ENCODE measurements at places on chromosomes 16 and 17.

GRCh38 chr17:19001907-19002590 is 2.5 kb downstream of the FAM83G start:
- no peak for DNase-seq

DNA sequence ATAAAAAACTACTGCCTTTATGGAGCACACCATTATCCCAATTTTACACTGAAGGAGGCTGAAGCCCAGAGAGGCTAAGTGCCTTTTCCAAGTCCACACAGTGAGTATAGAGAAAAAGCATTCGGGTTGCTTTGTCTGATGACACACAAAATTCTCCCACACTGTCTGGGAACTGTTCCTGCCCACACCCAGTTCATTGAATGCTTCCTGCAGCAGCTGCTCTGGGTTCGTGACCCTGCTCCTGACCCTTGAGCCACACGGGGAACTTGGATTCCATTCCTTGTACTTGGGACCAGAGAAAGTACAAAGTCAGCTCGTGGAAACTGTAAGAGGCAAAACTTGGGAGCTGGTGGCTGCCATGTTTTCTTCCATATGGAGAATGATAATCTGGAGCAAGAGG is 57.9 kb downstream of the AKAP1 start:
- DNase-seq, result no peak

DNA sequence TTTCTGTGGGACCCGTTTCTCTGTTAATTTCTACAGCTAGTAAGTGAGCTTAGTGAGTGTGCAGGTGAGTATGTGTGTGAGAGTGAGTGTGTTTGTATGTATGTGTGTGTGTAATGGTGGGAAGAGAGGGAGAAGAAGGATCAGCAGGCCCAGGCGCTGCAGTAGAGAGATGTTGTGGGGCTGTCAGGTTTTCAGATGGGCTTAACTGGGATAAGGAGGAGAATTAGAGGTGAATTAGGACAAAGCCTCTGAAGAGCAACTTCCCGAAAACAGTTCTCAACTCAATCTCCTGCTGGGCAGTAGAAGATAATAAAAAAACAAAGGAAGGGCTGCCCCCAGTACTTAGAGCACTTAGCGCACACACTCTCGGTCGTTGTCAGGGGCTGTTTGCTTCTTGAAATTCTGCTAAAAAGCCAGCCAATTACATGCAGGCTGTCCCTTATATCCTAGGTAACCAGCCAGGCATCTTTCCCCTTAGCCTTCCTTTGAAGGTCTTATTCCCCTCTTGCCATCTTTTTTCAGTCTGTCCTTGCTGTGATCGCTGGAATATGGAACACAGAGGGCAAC is 63.4 kb downstream of the CLEC16A start:
- DNase-seq, result no peak

DNA sequence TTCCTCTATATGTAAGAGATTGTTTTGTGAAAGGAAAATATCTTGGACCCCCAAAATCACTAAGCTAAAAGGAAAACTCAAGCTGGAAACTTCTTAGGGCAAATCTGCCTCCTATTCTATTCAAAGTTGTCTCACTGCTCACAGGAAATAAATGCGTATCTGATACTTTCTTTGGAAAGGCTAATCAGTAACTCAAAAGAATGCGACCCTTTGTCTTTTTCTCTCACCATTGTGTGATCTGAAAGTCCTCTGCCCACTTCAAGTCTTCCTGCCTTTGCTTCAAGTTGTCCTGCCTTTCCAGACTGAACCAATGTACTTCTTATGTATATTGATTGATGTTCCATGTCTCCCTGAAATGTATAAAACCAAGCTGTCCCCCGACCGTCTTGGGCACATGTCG is 157.3 kb downstream of the KIF2B start:
- DNase-seq, result no peak

DNA sequence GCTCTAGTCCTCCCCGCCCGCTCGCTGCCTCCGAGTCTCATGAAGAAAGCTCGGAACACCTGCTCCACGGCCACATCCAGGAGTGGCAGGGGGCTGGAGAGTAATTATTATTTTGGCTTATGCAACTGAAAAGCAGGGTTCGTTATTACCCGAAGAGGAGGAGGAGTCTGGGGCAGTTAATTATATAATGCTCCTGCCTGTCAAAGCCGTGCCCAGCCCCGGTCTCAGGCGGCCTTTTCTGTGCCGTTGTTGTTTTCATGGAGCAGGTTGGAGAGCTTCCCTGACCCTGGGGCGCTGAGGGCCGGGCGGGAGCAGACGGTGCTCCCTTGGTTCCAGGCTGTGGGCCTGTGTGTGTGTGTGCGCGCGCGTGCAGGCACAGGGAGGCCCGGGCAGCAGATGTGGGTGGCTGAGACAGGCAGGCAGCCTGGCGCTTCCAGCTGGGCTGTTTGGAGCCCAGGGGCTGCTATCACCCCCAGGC is 2.4 kb downstream of the JPH3 start:
- no peak for DNase-seq

- DNase-seq, result no peak
Observed at GRCh38 chr17:57531078-57531477, 214.0 kb downstream of the CCDC182 start.

GRCh38 chr17:66677201-66677981 is 157.5 kb upstream of the CACNG5 start:
- peak; percentile 96 for DNase-seq

DNA sequence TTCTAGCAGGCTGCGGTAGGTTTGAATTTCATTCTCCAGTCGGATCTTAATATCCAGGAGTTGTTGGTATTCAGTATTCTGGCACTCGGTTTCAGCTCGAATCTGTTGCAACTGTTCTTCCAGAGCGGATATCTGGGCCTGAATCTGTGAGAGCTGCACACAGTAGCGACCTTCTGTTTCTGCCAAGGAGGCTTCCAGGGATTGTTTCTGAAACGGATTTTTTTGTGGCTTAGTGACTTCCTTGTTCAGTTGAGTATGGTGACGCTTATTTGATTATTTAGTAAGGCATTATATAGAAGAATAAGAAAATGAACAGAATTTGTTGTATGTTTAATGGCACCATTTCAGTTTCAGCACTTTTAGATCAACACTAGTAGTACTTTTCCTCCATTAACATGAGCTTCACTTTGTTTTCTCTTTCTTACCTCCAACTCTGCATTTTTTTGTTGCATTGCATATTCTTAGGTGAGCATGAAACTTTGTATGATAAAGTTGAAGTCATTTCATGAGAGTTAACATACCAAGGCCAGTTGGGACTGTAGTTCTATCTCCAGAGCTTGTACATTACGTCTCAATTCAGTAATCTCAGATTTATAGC is 2.8 kb downstream of the KRT10 start:
- no peak for DNase-seq

DNA sequence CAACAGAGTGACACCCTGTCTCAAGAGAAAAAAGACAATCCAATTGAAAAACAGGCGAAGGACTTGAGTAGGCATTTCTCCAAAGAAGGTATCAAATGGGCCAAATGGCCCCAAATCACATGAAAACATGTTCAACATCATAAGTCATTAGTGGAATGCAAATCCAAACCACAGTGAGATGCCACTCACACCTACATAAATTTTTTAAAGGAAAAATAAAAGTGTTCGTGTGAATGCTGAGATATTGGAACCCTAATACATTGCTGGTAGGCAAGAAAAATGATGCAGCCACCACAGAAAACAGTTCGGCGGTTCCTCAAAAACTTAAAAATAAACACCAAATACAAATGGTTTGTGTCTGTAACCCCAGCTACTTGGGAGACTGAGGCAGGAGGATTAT is 45.2 kb downstream of the PIGL start:
- DNase-seq, result no peak
